ENCODE measurements at places on chromosomes 1 and 21.

- no peak for DNase-seq
Observed at GRCh38 chr1:229769006-229769405, 143.0 kb downstream of the URB2 start.

- DNase-seq, result no peak
Observed at GRCh38 chr1:115678141-115678540, 36.4 kb downstream of the VANGL1 start.

DNA sequence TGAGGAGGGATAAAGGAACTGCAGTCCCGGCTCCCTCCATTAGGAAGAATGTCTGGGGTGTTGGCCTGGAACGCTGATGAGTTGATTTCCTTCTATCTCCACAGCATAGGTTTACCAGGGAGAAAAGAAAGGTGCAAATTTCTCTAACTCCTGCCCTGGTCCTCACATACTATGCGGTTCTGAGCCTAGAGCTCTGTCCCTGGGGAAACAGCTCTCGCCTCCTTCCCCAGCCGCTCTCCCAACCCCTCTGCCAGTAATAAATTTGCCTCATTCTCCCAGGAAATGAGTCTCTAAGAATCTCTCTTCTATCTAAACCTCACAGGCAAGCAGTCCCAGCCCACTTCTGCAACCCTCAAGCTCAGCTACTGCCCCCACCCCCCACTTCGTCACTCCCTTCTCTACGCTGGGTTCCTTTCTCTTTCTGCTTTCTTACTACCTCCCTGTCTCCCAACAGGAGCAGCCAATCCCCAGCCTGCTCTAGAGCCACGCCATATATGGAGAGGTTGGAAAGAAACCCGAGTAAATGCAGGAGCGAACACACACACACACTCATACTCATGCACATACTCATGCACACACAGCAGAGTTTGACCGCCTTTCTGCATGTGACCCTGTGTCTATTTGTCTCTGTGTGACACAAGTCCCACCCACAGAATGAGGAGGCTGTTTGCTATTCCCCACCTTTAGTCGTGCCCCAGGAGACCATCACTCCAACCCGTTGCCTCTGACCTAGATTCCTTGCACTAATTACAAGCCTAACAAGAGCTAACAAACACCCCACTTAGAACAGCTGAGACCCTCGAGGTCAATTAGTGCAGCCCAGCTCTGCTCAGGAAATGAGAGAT is 13.4 kb downstream of the PLEKHO1 start:
- no peak for DNase-seq

GRCh38 chr1:2240270-2241156 is 12.4 kb downstream of the SKI start:
- DNase-seq, result no peak

- DNase-seq, result no peak
Observed at GRCh38 chr1:64242895-64243756, 39.7 kb downstream of the UBE2U start.

GRCh38 chr1:203915811-203916210 is 54.4 kb downstream of the SNRPE start:
- no peak for DNase-seq

DNA sequence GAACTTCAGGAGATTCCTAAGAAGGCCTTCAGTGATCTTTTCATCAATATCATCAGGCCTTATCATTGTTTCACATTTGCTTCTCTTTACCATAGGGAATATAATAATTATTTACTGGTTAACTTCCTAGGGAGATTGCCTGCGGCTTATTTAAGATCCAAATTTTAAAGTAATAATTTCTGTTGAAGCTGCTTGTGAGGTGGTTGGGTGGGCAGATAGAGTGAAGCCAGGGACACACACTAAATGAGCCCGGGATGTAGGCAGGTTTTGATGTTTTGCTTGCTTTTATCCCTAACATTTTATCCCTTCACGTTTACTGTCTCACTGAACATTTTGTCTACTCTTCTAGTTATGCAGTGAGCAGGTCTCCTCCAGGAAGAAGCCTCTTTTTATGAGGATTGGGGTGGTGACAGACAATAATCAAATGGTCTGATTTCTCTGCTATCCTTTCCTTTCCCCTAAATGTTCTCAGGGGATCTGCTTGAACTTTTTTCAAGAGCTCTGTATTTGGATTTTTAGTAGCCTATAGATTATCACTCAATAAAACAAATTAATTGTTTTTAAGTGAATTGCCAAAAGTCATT is 164.7 kb downstream of the RUNX1 start:
- DNase-seq, result no peak

GRCh38 chr1:204706838-204707509 is 21.4 kb upstream of the LRRN2 start:
- no peak for DNase-seq

- DNase-seq, result no peak
Observed at GRCh38 chr21:34812504-34813265, 143.9 kb downstream of the CLIC6 start.

DNA sequence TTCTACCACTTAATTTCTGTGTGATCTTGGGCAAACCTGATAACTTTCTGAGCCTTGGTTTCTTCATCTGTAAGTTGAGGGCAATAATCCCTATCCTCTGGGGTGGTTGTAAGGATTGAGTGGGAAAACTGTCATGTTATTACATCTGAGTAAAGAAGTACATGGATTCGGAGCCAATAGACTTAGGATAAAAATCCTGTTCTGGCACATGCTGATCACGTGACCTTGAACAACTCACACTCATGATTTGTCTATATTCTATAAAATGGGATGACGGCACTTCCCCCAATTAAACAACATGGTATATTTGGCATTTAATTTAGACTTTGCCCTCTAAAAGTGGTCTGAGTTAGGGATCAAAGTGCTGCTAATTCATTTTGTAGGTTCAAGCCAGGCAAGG is 315.5 kb downstream of the PLPP3 start:
- DNase-seq, result no peak

DNA sequence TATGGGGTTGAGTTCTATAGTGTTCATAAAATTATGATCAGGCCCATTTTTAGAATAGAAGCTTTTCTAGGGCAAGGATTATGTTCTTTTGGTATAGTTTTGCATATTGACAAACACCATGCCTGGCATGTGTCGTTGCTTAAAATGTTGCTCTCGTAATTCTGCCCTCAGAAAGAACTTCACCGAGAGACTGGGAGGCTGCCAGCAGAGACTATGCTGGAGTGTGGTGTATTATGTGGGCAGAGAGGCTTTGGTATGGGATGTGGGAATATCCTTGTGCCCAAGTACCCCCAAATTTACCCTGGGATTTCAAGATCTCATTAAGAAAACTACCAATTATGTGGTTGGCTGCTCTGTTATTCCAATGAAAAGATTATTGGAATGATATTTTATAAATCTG is 27.9 kb downstream of the PGM1 start:
- no peak for DNase-seq

GRCh38 chr1:226708342-226708780 is 30.7 kb downstream of the ITPKB start:
- no peak for DNase-seq

- no peak for DNase-seq
Observed at GRCh38 chr1:41608211-41608610, 123.7 kb upstream of the EDN2 start.

DNA sequence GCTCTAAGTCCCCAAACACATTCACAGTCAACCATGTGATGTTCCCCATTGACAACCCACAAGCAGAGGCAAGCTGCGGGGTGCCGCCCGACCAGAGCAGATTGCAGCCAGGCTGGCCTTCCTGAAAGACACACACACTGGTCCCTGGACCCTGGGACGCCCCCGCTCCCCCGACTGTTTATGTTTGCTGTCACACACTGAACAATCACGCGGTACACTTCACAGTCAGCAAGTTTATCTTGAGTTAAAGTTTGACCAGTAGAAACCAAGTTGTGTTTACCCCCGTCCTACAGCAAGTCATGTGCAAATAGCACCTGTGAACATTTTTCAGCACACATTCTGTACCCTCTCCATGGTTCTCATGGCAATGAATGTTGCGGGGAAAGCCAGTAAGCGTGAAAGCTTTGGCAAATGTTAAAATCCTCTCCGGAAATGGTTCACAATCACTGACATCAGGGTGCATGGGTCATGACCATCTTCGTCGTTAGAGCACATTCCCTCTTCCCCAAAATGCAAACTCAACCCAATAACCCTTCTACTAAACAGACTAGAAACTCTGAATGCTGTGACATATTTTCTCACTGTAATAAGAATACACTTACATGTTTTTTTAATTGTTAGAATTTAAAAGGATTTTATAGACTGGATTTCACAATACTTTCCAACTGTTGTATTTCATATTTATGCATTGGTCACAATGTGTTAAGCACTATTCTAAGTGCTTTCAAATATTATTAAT is 33.3 kb upstream of the IRF2BP2 start:
- DNase-seq, result no peak

GRCh38 chr1:198545156-198545555 is 4.7 kb upstream of the ATP6V1G3 start:
- DNase-seq, result no peak

DNA sequence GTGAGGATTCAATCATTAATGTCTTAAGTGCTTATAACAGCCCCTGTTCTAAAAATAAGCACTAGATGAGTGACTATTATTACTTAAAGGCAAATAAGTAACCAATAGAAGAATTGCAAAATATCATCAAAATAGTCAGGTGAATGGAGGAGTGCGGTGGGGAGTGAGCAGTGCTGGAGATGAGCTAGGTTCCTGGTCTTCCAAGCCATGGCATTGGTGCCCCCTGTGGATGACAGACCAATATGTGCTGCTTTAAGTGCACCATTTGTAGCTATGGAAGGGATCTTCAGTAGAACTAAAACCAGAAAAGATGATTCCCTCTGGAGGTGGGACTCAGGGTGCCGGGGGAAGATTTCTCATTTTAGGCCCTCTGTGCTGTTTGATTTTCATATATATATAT is 46.1 kb upstream of the SLC30A1 start:
- no peak for DNase-seq

DNA sequence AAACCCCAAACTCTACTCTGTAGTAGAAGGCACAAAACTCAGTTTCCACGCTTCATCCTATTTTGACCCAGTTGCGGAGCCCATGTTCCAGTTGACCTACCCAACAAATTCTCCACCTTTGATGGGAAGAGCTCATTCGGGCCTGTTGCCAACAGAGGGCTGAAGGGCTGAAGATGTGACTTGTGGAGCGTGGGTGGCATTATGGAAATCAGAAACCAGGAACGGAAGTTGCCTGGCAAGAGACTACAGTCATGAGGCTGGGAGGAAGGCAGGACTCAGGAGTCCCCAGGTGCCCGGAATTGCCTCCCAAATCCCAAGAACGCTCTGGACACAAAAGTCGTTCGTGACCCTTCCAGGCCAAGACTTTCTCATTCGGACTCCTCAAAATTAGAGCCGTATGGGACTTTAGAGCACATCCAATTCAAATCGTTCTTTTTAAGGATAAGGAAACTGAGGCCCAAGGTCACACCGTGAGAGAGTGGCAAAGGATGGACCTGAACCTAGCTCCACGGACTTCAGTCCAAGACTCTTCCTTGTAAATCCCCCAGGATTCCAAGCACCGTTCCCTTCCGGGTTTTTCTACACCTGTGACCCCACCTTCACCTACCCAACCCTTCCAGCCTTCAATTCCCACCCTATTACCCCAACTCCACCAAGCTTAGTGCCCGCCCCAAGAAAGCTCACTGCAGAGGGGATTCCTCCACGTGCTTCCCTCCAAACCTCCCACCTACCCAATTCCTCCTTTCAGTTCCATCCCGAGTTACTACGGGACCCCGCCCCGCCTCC is 739 bp downstream of the SMG5 start:
- no peak for DNase-seq

- no peak for DNase-seq
Observed at GRCh38 chr1:51520700-51521248, 1.7 kb upstream of the EPS15 start.

GRCh38 chr1:87023326-87023725 is 108.9 kb downstream of the HS2ST1 start:
- DNase-seq, result no peak

DNA sequence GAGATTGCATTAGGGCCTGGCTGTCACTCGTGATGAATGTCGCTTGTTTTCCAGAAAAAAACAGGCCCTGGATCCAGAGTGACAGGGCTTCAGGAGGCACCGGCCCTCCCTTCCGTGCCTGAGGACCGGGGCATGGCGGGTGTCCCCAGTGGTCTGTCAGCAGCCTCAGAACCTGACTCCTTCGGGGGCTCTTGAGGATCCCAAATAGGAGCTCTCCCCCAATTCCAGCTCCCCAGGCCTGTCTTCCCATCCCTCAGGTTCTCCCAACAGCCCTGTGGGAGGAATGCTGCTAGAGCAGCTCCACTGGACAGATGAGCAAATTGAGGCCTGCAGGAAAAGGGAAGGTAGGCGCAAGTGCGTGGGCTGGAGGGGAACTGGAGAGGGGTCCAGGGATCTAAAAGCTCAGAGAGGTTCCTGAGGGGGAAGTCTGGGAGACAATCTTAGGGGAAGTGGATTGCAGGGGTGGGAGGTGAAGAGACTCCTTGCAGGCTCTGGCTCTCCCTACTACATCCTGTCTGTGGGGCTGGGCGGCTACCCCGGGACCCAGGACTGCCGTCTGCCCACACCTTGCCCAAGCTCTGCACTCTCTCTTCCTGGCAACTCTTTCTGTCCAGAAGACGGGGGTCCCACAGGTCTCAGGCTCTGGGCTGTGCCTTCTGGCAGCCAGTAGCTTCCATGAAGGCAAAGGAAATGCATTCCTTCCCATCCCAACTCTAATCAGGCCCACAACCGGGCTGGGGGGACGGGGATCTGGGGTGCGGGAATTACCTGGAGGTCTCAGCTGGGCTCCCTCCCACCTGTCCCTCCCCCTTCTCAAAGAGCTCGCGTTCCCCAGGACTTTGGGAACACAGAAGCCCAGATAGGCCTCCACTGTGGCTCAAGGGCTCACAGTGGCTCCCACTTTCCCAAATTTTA is 105.7 kb upstream of the CASZ1 start:
- DNase-seq, result no peak

- DNase-seq, result no peak
Observed at GRCh38 chr1:43473463-43473862, 19.7 kb upstream of the HYI start.

GRCh38 chr1:223140611-223141405 is 2.2 kb downstream of the TLR5 start:
- no peak for DNase-seq

GRCh38 chr1:14976256-14976655 is 177.3 kb upstream of the TMEM51 start:
- no peak for DNase-seq

- DNase-seq, result no peak
Observed at GRCh38 chr1:36436821-36437220, 13.4 kb downstream of the OSCP1 start.

DNA sequence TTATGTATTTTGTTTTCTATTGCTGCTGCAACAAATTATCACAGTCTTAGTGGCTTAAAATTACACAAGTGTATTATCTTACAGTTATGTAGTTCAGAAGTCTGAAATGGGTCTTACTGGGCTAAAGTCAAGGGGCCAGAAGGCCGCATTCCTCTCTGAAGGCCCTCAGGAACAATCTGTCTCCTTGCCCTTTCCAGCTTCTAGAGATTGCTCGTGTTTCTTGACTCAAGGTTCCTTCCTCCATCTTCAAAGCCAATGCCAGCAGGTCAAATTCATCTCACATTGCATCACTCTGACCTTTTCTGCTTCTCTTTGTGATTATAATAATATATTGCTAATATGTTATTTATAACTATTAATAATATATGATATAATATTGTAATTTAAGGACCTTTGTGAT is 97.1 kb downstream of the DIRAS3 start:
- no peak for DNase-seq
